SK-MEL-5 (cell line): ENCODE measurements at places on chromosomes 1 and 21. TPM values are rescaled to one million over a fixed set of nuclear protein-coding genes. Genes with fewer than 3 reads are reported as not detected.
A peak's percentile ranks its signal among the peaks of the same experiment; 100 is the strongest.

DNA sequence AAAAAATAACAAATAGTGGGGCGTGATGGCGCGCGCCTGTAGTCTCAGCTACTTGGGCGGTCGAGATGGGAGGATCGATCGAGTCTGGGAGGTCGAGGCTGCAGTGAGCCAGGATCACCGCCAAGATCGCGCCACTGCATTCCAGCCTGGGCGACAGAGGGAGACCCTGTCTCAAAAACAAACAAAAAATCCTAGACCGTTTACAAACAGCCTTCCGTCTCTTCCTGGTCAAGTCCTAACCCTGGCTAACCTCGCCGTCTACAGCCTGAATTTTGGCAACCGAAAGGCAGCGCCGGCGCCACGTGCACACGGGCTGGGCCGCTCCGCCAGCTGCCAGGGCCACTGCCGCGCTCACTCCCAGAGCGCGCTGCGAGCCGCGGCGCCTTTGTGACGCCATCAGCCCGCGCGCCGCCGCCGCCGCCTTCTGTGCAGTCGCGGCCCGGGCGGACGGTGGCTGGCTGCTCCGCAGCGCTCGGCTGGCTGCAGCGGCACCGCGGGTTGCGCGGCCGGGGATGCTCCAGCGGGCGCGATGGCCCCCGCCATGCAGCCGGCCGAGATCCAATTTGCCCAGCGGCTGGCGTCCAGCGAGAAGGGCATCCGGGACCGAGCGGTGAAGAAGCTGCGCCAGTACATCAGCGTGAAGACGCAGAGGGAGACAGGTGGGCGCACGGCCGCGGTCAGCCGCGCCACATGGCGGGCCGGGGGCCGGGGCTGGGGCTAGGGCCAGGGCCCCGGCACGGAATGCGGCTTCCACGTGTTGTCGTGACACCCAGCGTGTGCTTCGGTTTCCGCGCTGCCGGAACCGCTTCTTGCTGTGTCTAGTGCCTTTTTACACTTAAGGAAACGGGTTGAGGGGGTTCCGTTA is at the start of the genes HSF2BP and RRP1B:
HSF2BP (minus strand) TSS at position 353 of the 865 bp plus-strand sequence. CDS start 1,392 bp downstream, outside the sequence.
RRP1B (plus strand) TSS at position 425 of the 865 bp plus-strand sequence; CDS start at position 530, 105 bp downstream.
- peak; percentile 76 for DNase-seq

- DNase-seq: peak; percentile 63
Observed at GRCh38 chr1:19424651-19425570, 60.4 kb downstream of the CAPZB start.

DNA sequence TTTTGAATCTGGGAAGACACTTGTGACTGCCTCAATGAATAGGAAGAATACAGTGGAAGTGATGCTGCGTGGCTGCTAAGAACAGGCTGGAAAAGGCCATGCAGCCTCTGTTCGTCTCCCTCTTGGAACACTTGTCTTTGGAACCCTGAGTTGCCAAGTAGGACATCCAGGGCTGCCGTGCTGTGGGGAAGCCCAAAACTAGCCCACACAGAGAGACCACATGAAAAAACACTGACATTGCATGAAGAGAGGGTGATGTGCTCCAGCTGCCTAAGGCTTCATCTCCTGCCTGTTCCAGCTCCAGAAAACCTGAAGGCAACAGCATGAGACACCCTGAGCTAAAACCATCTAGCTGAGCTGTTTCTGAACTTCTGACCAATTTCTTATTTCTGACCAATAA is 61.1 kb upstream of the GNG4 start:
- no peak for DNase-seq

GRCh38 chr1:207240325-207241101 is 81.0 kb upstream of the CD55 start:
- DNase-seq: no peak

GRCh38 chr1:232635778-232636356 is 5.9 kb upstream of the SIPA1L2 start:
- DNase-seq: peak; percentile 62

The ZNF695 gene
- total RNA-seq: 0.08 and 0.72 TPM in 2 replicates
